ENCODE measurements at places on chromosomes 13 and 19.

GRCh38 chr19:38515896-38516295, 82.4 kb downstream of the RYR1 start:
- no peak for DNase-seq

GRCh38 chr13:46632176-46632575, 79.2 kb downstream of the LRCH1 start:
- no peak for DNase-seq

DNA sequence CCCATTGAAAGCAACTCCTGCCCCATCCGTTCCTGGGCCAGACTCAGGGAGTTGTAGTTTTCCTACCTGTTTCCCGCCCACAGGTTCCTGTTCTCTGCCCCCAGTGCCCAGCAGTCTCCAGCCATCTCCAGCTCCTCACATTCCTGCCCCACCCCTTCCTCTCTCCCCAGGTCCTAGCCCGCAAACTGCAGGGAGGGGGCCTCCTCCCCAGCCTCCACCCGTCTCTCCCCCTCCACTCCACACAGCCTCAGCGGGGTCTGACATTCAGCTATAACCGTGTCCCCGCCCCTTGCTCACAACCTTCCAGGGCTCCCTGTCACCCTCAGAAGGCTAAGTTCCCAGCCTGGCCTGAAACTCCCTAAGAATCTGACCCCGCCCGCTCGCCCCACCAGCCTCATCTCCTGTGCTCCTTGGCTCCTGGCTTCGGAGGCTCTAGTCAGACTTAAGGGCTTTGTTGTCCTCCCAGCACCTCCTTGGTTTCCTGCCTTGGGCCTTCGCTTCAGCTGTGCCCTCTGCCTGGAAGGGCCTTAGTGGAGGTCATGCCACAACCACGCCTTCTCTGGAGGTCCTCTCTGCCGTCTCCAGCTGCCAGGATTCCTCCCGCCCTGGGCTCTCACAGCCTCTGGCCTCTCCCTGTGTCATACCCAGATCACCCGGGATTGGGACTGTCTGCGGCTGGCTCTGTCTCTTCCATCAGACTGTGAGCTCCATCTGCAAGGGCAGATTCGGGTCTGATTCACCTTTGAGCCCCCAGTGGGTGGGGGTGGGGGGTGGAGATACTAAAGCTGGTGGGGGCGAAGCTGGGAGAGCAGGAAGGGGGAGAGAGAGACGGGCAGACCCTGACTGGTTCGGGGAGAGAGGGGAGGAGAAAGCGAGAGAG, 5.1 kb upstream of the SPACA6 start:
- DNase-seq: no peak

DNA sequence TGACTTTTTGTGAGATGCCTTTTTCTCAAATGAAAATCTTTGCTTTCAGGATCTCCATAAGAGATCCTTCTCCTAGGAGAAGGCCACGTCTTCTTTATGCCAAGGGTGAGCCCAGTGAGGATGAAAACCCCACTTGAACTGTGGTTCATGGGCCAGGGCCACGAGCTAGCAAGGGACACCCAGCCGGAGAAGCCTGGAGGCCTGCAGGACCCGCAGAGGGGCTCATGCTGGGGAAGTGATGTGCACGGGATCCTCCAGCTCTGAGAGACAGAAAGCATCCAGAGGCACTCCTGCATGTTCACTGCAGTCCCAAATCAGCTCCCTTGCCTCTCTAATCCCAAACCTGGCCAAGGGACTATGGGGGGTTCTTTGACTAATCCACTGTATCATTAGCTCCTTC, 168.9 kb downstream of the UQCRFS1 start:
- no peak for DNase-seq

DNA sequence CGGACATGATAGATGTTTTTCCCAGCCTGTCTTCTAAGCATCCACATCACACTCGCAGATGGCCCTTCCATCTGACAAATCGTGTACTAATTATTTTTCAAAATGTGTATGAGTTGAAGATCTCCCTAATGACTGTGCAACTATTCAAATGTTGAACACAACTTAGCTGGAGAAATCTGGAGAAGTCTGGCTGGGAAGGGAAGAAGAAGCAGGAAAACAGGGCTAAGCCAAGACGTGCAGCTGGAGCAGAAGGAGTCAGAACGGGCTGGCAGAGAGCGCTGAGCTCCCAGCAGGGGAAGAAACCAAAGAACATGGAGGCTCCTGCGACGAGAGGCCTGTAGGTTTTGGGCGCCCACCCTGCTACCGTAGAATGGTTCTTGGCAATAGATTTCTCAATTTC, 13.2 kb upstream of the LATS2 start:
- DNase-seq: no peak

- DNase-seq: no peak
Measured at GRCh38 chr13:45341799-45342500, 967 bp upstream of the TPT1 start.

- DNase-seq: no peak
Measured at GRCh38 chr13:104798486-104798885, 1732.3 kb upstream of the SLC10A2 start.

DNA sequence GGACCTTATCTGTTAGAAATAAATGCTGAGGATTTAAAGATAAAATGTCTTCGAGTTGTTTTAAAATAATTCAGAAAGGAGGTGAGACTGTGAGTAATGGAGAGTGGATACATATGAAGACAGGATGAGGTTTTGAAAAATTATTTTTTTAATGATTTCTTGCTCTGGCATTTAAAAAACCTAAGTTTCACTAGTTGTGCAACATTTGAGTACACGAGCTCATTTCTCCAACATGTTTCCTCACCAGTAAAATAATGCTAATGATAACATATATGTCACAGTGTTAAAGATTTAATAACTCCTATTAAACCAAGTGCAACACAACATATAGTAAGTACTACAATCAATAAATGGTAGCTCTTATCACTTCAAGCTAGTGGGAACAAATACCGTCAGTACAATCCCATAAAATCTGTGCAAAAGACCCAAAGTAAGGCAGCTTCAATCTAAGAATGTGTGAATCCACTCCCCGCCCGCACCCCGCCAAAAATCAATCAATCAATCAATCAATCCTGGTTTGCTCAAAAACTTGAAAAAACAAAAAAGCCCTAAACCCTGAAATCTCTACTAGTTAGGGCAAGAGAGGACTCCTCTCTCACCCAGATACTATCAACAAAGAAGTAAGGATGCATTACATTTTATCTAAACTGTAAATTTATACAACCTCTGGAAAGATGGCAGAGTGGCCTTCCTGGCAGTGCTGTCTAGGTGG, 1.3 kb downstream of the ALG5 start:
- no peak for DNase-seq

GRCh38 chr19:35205733-35206323, 22.7 kb downstream of the FAM187B start:
- no peak for DNase-seq

DNA sequence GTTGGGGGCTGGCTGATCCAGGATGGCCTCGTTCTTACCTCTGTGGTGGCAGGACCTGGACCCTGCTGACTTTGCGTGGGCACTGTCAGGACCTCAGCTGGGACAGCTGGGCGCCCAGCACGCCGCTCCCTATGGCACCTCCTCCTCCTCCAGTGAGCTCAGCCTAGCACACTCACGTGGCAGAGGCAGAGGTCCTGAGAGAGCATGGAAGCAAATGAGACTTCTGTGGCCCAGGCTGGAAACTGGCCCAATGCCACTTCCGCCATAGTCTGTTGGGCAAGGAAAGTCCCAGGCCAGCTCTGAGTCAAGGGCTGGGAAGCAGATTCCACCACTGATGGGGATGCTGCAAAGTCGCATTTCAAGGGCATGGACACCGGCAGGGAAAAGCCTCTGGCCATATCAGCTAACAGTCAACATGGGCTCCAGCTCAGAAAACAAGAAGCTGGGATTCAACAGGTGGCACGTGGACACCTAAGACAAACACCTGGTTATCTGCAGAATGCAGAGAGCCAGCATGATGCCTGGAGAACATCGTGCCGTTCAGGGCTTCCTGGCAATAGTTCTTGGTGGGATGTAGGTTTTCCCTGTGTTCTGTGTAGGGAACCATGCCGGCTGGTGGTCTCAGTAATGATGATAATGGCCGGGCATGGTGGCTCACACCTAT, 16.7 kb downstream of the MYBPC2 start:
- no peak for DNase-seq

- DNase-seq: no peak
Measured at GRCh38 chr19:14004619-14005348, 1.3 kb downstream of the RFX1 start.

DNA sequence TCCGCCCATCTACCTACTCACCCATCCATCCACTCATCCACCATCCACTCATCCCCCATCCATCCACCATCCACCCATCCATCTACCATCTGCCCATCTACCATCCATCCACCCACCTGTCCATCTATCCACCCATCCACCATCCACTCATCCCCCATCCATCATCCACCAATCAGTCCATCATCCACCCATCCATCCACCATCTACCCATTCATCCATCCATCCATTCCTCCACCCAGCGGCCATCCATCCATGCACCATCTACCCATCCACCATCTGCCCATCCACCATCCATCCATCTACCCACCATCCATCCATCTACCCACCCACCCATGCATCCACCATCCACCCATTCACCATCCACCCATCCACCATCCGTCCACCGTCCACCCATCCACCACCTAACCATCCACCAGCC, 13.6 kb upstream of the JUND start:
- no peak for DNase-seq

GRCh38 chr19:41945135-41945766, 13.9 kb downstream of the RABAC1 start:
- peak; percentile 30 for DNase-seq

DNA sequence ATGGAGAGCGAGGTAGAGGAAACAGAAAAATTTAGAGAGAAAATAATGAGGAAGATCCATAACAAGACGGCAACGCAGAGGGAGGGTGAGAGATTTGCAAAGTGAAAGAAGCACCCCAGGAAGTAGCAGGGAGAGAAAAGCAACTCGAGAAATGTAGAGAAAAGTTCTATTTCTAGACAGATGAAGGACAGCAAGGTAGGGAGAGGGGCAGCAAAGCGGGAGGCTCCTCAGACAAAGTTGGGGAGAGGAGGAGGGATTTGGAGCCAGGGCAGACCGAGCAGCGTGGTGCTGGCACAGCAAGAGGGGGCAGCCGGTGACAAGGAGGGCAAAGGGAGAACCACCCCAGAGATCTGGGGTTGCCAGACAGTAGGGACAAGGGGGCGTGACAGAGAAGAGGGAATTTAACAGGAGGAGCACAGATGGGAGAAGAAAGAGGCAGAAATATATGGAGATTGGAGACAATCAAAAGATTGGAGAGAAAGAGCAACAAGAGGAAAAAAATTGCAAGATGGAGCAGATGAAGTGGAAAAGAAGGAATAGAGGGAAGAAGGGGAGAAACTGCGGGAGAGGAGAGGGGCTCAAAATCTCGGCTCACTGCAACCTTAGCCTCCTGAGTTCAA, 989 bp downstream of the ZNF766 start:
- DNase-seq: peak; percentile 36

- DNase-seq: no peak
Measured at GRCh38 chr13:84684804-84685203, 802.5 kb upstream of the SLITRK1 start.

- no peak for DNase-seq
Measured at GRCh38 chr19:28859811-28860210, 353.1 kb downstream of the UQCRFS1 start.

DNA sequence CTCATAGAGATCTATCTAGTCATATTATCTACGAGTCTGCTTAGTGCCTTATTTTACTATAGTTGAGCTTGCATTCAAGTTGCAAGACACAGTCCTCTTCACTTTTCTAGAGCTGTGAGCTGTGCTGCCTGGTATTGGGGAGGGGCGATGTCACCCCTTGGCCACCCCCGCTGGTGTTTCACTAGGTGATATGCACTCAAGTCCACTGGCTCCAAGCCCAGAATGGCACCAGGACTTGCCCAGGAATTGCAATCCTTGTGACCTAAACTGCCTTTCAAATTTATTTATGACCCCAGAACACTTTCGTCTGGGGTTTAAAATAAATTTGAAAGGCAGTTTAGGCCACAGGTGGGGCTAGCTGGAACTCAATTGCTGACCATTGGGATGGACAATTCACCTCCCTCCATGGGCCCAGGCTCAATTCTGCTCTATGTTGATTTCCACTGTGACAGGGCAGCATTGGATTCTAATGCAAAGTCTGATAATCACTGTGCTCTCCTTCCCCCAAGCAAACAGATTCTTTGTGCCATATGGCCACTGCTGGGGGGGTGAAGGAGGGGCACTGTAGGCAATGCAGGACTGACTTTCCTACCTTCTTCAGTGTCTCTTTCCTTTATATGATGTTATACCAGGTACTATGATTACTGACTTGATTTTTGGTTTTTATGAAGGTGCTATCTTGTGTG, 1244.2 kb upstream of the MIR17HG start:
- DNase-seq: no peak

DNA sequence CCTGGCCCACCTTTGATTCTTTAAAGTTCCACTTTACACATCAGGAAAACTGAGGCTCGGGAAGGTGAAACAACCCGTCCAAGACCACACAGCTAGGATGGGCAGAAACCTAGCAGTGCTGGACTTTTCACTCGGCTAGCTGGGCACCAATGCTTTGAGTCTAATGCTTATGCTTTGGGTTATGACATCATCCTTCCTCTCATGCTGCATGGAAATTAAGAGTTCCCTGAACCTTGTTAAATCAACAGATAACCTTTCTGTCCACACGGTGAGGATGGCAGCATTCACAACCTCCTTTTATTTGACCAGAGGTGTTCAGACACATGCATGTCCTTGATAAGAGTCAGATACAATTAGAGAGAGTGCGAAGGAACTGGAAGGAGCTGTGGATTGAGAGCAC, 138.4 kb downstream of the UQCRFS1 start:
- no peak for DNase-seq

DNA sequence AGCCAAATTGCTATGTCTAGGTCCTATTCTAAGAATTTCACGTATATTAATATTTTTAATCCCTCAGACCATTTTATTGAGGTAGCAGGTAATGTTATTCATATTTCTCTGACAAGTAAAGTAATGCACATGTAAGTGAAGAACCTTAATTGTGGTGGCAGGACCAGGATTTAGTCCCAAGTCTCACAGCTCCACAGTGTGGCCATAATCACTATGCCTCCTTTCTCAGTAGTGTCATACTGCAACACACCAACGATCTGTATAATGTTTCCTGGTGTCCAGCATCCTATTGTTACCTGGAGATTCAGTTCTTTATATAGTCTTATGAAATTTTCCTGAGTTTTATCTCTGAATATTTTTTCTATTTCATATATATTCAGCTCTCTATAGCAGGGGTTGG, 340.3 kb downstream of the OLFM4 start:
- DNase-seq: no peak

GRCh38 chr13:112686364-112686763, 3.5 kb upstream of the ATP11A start:
- no peak for DNase-seq

DNA sequence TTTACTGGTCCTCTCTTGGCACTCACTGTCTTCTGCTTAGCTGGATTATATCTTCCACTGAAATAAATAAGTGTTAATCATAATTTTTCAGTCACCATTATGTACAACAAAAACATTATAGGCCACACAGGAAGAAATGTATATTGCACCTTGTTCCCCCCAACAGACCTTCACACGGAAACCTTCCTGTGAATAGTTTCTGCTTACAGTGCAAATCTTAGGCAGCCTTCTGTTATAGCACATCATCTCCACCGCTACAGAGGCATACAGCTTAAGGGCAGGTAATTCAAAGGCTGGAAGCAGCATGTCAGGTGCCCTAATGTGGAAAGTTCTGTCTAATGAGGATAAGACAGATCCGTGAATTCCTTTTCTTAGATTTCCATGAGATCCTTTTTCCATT, 16.9 kb upstream of the SOHLH2 start:
- no peak for DNase-seq

Measured in T-helper 2 cell (primary cell).